ENCODE measurements at places on chromosomes 1 and 21. TPM values are rescaled to one million over a fixed set of nuclear protein-coding genes. Genes with fewer than 3 reads are reported as not detected.

Gene TSPEAR
- not detected for total RNA-seq

GRCh38 chr1:156052862-156053767 lies 483 bp downstream of the UBQLN4 start:
- DNase-seq = peak; percentile 67

- DNase-seq = no peak
Observed at GRCh38 chr1:23557471-23558124, 1.7 kb downstream of the ID3 start.

- no peak for DNase-seq
Observed at GRCh38 chr1:231507476-231508355, 20.8 kb upstream of the TSNAX start.

GRCh38 chr1:111603979-111604378 lies 15.6 kb upstream of the RAP1A start:
- DNase-seq = peak; percentile 57

GRCh38 chr1:217088011-217088410 lies 364.8 kb upstream of the ESRRG start:
- no peak for DNase-seq

GRCh38 chr1:226763905-226764264 lies 24.8 kb upstream of the ITPKB start:
- no peak for DNase-seq

DNA sequence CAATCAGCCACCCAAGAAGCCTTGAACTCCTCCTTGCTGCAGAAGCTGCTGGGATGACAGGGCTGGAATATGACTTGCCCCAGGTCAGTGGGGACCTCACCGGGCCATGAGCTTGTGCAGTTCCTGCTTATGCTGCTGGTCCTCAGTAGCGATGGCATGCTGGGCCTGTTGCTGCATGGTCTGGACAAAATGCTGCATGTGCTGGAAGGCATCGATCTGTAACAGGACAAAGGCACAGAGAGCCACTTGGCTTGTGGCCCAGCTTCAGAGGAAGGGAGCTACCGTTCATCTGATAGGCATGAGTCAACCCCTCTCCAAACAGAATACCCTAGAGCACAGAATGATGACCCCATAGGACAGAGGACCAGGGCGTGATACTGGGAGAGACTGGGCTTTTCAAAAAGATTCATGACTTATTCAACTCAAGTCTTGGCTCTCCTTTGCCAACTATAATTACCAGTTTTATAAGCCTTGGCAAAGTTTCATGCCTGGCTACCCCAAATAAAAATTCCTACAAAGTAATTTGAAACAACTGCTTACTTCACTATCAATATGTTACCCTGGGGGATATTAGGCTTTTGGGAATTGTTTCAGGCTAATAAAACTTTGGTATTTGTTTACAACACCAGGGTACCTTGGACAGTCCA lies 34.7 kb upstream of the EXOSC10 start:
- DNase-seq = no peak

Gene GBP6
- total RNA-seq = 0.47 TPM

DNA sequence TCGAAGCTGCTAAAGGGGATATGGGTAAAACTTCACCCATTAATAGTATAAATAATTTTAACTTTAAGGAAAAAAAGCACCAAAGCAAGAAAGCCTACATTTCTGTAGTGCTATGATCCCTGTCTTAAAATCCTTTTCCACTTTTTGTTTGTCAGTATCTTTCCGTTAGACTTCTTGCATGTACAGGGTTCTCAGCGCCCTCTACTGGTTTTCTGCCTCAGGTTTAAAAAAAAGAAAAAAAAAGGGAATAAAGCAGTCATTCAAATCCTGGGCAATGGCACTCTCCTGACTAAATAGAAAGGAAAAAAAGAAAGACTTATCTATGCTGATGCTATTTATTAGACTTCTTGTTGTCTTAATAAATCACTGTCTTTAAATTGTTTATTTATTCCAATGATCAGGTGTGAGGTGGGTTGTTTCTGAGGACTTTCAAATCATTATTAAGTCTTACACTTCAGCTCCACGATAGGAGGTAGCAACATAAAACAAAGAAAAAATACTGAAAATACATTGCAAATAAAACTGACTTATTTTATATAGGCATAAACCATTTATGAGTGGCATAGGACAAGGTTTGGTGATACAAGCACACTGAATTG lies 475.4 kb upstream of the NR5A2 start:
- DNase-seq = no peak

DNA sequence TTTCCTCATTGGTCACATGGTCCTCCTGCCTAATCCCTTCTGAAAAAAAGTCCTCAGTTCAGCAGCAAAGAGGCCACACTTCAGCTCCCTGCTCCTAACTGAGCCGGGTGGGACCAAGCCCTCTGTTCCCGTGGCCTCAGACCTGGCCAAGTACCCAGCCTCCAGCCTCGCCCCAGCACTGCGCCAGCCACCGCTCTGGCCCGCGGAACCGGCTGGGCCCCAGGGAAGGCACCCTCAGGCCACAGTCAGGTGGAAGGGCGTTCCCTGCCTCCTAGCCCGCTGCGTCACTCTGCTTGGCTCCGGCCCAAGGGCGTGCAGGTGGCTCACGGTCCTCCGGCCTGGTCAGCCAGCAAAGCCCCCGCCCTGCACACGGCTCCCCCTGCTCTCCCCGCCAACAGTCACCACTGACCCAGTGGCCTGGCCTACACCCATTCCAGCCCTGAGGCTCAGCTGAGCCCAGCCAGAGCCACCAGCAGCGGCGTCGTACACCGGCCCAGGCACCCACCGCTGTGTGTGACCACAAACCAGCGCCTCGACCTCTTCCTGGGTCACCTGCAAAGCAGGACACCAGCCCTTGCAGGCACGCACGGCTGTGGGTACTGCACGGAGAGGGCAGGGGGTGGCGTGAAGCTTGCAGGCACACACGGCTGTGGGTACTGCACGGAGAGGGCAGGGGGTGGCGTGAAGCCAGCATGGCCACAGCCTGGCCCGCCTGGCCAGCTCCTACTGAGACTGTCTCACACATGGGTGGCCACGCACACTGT lies 19.4 kb downstream of the NADK start:
- DNase-seq = no peak

Gene TMEM79
- total RNA-seq = 5.1 TPM

Gene BROX
- 72.0 TPM for total RNA-seq

DNA sequence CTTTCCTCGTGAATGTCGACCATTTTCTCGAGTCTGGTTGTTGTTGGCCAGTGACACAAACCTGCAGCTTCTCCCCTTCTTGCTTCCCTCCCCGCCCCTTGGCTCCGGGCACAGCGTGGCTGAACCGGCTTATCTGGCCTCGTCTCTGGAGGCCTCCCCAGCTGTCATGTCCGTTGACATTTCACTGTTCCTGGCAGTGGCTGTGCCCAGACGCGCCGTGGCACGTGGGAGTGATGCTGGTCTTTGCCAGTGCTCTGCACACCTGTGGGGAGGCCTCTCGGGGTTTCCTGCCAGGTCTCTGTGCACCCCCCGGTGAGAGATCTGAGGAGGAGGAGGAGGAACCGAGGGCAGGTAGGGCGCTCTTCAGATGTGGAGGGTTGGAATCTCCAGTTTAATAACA lies 23.7 kb downstream of the SKI start:
- no peak for DNase-seq

DNA sequence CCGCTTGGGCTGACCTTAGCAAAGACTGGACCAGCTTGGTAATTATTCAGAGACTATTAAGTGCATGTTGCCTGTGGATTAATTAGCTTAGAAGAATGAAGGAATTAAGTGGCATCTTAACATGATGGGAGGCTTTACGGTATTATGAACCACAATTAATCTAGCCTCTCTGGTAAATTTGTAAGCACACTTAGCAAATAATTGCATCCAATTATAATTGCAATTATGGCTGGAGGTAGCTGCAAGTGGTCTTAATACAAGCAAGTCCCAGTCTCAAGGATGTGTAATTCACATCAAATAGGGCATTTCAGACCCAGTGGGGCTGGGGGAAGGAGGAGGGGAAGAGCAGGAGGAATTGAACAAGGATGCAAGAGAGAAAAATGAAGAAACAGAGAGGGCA lies 151.6 kb downstream of the CNIH3 start:
- no peak for DNase-seq

DNA sequence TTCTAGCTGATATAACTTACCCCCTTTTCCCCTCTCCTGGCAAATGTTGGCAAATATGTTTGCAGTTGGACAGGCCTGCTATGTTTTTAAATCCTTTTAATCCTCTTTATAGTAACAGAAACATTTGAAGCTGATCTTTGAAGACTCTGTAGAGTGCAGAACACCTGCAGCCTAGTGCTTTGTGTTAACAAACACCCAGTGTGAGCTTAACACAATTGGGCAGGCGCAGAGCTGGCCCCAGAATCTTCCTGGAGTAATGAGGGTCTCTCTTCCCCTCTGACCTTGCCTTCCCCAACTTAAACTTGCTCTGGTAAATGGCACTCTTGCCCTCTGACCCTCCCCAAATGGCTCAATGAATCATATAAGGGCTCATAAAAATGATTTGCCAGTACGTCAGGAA lies 247.9 kb upstream of the LYPLAL1 start:
- DNase-seq = no peak

GRCh38 chr1:95230256-95230655 lies 3.8 kb upstream of the RWDD3 start:
- DNase-seq = no peak

DNA sequence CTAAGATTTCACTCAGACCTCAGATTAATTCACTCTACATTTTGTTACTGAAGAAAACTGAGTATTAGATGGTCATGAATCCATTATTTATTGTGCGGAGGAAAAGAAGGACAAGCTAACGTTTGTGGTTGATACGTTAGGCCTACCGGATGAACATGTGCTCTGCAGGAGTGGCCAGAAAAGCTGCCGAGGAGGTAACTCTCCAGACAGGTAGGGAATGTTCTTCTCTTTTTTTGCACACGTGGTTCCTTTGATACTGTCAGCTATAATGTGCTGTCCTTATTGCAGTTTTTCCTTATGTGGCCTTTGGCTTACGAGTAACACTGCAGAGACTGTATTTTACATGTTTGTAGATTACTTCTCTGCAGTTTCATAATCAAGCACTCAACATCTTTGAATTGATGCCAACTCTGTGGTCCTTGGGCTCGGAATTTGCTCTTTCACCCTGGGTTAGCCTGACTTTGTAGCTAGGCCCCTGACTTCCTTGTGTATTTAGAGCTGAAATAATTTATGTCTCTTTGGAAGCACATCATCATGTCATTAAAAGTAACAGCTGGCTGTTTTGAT lies 13.6 kb downstream of the MTR start:
- DNase-seq = no peak

GRCh38 chr1:230930986-230931385 lies 47.7 kb downstream of the TTC13 start:
- no peak for DNase-seq

DNA sequence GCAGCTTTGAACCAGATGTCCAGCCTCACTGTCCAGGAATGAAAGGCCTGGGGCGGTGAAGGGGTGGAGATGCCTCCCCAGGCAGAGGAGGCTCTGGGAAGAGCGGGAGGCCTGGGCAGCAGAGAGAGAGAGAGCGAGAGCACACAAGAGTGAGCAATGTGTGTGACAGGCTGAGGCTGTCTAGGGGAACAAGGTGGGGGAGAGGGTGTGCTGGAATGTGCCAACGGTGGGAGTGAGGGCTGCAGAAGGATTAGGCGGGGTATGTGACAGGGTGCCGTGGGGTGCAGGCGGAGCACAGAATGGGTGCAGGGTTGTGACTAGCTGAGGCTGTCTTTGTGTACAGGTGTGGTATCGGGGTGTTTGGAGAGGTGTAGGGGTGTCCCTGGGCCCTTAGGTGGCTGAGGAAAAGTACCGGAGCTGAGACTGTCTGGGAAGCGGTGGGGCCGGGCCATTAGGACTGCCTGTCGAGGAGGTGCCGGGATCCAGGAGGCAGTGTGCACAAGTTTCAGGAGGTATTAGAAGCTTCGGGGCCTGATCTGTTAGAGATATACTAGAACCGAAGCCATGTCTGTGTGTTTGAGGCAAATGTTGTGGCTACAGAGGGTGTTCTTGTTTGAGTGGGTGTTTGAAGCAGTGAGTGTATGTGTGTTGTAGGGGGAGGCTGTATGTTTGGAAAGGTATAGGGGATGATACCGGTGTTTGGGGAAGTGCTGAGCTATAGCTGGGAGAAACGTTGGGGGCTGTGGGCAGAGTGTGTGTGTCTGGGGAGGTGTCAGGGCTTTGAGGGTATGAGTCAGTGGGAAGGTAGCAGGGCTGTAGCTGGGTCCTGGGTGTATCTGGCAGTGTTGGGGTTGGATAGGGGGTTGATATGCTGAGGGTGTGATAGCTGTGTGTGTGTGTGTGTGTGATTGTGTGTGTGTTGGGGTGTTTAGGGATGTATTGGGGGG lies 9.1 kb downstream of the AHDC1 start:
- DNase-seq = no peak

- no peak for DNase-seq
Observed at GRCh38 chr21:19490481-19490880, 1086.9 kb upstream of the TMPRSS15 start.

DNA sequence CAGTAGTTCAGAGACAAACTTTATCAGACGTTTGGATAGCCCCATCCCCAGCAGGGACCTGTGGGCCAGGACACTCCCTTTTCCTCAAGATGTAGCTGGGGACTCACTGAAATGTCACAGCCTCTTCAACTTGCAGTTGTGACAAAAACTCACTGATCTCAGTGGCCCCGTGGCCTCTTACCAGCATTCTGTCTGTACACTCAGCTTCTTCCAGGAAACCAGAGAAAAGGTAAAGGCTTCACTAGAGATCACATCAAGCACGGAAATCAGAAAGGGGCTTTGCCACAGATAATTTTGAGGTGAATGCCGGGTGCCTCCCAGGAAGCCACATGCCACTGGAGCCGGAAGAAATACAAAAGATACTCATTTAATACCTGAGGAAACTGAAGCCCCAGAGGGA lies 122.2 kb downstream of the CCDC185 start:
- no peak for DNase-seq

DNA sequence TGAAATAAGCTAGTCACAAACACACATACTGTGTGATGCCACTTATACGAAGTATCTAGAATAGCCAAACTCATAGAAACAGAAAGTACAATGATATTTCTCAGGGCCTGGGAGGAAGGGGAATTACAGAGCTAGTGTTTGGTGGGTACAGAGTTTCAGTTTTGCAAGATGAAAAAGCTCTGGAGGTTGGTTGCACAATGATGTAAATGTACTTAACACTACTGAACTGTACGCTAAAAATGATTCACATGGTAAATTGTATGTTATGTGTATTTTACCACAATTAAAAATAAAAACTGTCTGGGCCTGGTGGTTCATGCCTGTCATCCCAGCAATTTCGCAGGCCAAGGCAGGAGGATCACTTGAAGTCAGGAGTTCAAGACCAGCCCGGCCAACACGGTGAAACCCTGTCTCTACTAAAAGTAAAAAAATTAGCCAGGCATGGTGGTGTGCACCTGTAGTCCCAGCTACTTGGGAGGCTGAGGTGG lies 15.3 kb upstream of the FHAD1 start:
- no peak for DNase-seq

GRCh38 chr21:31446226-31446855 lies 102.3 kb upstream of the TIAM1 start:
- DNase-seq = no peak

Gene F13B
- total RNA-seq = not detected

GRCh38 chr1:118987468-118988185 lies 516 bp downstream of the TBX15 start:
- DNase-seq = no peak

- no peak for DNase-seq
Observed at GRCh38 chr1:212862111-212862690, 4.1 kb downstream of the FLVCR1 start.

Gene TMOD4
- total RNA-seq = 3.3 TPM

Gene SGIP1
- not detected for total RNA-seq

GRCh38 chr1:155329980-155330598 lies 9.4 kb downstream of the RUSC1 start:
- no peak for DNase-seq

GRCh38 chr1:173014160-173014559 lies 36.6 kb downstream of the TNFSF18 start:
- DNase-seq = no peak
